Amniotic epithelial cell (primary cell): ENCODE measurements at places on chromosomes 11 and 22.

DNA sequence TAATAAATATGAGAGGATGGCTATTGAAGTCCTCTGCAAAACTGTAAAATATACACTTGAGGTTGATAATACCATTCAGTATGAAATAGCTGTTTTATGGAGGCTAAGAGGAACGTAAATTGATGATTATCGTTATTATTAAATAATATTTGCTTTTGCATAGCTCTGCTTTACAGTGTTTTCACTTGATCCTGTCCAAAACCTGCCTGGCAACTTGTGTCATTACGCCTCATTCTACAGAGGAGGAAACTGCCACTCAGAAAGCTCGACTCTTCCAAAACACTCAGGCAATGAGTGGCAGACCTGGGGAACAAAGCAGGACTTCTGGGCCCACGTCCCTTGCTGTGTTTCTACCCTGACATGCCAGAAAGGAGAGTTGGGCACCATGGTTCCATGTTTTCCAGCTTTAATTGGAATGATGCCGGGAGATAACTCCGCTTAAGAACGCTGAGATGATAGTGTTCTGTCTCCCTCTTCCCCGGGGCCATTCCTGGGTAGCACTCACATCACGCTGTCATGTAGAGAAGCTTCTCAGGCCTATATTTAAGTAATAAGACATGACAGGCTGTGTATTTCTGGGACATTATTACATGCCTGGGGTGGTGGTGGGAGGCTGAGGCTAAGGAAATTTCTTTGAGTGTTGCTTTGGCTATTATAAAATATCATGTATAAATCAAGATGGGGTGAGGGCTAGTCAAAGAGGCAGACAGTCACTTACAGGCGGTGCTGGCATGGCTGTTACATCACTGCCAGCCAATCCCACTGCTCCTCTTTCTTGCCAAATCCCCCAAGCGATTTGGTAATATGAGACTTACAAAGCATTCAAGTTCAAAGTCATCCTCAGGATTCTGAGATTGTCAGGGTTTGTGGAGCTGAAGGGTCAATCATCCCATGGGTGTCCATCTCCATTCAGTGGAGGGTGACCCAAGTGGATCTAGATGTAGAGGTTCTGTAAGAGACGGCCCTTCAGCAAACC is 501.7 kb downstream of the INSC start:
- no peak for DNase-seq

GRCh38 chr22:38214302-38215056 is 12.7 kb downstream of the MAFF start:
- DNase-seq: peak; percentile 61

DNA sequence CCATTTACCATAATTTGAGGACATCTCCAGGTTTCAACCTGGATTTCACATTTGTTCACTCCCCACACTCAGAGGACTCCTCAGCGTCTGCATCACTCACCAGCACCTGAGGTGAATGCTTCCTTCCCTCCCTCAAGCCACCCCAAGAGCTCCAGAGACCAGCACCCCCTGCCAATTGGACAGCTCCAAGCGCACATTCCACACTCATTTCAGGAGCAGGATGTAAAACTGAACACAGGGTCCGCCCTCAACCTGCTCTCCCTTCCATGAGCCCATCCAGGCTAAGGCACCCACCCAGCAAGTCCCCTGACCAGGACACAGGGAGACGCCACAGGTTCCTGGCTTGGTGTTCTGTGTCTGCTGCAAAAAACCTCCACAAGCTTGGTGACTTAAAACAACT is 3.9 kb downstream of the SCGB1D1 start:
- peak; percentile 10 for DNase-seq

- no peak for DNase-seq
These were observed 36.6 kb upstream of the SYT7 start for GRCh38 chr11:61617515-61617914.
